ENCODE measurements at places on chromosomes 16 and 17.

DNA sequence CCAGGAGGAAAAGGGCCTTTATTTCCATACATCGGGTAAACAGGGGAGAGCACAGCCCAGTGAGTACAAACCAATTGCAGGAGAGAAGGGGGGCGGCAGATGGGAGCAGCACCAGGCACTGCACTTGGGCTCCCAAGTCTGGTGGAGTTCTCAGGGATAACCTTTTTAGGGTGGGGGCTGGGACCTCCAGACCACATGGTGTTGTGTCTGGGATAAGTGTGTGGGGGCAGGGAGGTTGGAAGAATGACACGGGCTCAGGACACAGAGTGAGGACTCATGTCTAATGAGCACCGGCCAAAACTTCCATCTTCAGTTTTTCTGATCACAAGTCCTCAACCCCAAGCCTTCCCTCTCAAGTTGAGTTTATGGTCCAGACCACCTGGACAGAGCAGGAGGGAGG is 30.6 kb downstream of the PIPOX start:
- DNase-seq: no peak

GRCh38 chr16:2466667-2467527 is 4.2 kb upstream of the NTN3 start:
- no peak for DNase-seq

GRCh38 chr17:71337938-71338337 is 782.9 kb upstream of the SOX9 start:
- DNase-seq: no peak

DNA sequence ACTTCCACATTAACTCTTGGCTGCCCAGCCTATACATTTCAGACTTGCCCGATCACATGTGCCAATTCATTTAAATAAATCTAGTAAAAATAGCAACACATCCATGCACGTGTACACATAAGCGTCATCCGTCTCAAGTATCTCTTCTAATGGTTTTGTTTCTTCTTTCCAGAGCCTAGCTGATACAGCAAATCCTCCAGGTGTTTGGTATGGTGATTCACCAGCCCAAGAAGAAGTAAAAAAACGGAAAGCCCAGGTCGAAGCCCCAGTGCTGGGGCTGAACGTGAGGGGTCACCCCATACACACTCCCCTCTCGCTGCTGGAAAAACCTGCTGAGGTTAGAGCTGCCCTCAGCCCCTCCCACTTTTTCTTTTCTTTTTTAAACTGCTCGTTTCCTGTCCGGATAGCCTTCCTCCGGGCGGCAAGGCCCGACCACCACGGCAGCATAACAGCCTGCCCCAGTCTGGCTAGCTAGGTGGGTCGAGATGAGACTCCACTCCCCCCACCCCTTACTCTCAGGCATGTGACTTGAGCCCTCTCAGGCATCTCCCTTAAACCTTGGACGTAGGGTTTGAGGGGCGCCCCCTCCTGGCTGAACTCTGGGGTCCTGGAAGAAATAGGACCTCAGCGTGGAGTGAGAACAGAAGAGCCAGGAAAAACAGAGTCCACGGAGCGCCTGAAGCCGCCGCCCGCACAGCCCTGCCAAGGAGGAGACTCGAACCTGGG is 13.9 kb upstream of the OR1F1 start:
- no peak for DNase-seq

GRCh38 chr16:89096768-89097391 is 3.2 kb downstream of the ACSF3 start:
- DNase-seq: no peak

DNA sequence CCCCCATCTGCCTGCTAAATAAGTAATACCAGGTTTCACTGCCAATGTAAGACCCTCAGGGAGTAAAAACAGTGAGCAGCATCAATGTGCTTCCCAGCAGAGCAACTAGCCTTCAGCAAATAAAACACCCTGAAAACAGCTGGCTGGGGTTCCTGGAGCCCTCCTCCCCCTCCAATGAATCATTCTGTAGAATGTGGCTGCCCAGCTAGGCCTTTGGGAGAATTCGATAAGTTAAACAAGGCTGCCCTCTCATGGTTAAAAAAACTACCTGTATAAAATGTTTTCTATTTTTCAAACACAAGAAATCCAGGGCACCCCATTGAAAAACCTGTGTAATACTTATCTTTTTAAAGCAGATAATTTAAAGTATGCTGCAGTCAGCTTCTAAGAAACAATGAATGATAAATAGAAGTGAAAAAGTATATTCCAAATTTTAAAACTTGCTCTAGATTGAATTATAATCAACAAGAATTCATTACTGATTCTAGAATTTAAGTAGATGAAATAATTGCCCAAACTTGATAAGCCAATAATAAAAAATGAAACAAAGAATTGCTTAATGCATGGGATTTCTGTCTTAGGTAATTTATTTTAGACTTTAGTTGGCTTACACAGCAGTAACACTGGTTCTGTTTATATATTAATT is 9.4 kb upstream of the TOM1L1 start:
- peak; percentile 57 for DNase-seq

- peak; percentile 10 for DNase-seq
These were observed 6.7 kb downstream of the SHMT1 start for GRCh38 chr17:18356624-18357023.

DNA sequence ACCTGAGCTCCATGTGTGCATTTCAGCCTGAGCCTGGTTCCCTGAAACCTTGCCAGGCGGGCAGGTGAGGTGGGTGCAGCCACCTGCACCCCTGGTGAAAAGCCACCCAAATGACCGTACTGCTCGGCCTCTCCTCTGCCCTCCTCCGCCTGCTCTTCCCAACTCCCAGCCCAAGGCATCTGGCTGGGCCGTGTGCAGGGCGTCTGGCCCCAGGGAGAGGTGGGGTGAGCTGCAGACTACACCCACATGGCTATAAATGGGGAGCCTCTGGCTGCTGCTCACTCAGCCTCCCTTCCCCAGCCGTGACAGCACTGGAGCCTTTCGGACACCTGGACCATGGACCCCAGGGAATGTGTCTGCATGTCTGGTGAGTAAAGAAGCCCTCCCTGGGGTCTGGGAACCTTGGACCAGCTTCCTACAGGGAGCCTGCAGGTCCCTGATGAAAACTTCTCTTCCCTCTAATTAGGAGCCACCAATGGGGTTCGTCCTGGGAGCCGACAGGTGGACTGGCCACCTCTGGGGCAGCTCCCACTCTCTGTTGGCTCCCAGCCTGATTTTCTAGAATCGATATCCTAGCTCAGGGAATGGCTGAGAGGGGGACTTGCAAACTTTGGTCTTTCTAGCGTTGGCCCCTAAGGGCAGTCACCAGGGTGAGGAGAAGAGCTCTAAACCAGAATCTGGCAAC is at the start of gene MT4:
Gene MT4, plus strand, starts transcription at position 281 of the 685 bp plus-strand sequence. Its CDS starts 56 bp downstream, at position 337.
- no peak for DNase-seq

- no peak for DNase-seq
These were observed 5.5 kb downstream of the KDM8 start for GRCh38 chr16:27208796-27209195.

- no peak for DNase-seq
These were observed 30.3 kb upstream of the VAT1L start for GRCh38 chr16:77758046-77758445.

GRCh38 chr16:49716339-49716934 is 139.5 kb downstream of the ZNF423 start:
- no peak for DNase-seq

DNA sequence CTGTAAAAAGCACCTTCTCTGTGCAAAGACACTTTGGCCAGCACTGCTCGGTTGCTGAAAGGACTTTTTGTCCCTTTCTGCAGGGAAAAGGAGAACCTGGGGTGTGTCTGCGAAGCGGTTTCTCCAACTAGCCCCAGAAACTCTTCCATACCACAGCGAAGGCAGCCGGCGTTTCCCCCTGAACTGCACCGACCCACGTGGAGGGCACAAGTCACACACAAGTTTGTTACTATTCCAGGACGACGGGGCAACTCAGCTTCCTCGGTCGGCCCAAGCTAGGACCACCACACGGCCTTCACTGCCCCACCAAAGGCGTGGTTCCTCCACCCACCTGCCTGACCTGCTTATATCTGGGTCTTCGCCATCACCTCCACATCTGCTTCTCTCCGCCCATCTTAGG is 1.9 kb downstream of the RTN4RL1 start:
- DNase-seq: no peak

GRCh38 chr16:1982013-1982433 is 754 bp upstream of the NOXO1 start:
- no peak for DNase-seq

- DNase-seq: no peak
These were observed 432.3 kb downstream of the XYLT1 start for GRCh38 chr16:17038415-17038814.

- DNase-seq: peak; percentile 30
These were observed 60.1 kb downstream of the CYLD start for GRCh38 chr16:50802000-50802399.

DNA sequence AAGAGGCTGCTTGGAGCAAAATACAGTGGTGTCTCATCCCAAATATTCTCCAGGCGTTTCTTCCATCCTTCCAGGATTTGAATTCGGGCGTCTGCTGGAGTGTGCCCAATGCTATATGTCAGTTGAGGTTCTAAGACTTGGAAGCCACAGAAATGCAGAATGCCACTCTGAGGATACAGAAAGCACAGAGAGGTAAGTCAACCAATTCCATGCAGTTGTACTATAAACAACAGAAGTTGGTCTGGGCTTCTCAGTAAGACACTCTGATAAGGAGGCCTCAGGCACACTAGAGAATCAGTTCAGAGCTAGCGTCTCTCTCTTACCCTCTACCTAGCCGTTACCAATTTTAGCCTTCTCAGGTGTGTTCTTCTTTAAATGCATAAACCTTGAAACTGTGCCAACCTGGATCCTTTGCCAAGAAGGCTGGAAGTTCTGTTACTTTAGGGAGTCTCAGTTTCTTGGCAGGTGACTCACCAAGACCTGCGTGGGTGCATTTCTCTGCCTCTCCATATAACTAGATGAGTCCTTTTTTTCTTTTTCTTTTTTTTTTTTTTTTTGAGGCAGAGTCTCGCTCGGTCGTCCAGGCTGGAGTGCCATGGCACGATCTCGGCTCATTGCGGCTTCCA is 15.1 kb downstream of the NQO1 start:
- DNase-seq: peak; percentile 56

DNA sequence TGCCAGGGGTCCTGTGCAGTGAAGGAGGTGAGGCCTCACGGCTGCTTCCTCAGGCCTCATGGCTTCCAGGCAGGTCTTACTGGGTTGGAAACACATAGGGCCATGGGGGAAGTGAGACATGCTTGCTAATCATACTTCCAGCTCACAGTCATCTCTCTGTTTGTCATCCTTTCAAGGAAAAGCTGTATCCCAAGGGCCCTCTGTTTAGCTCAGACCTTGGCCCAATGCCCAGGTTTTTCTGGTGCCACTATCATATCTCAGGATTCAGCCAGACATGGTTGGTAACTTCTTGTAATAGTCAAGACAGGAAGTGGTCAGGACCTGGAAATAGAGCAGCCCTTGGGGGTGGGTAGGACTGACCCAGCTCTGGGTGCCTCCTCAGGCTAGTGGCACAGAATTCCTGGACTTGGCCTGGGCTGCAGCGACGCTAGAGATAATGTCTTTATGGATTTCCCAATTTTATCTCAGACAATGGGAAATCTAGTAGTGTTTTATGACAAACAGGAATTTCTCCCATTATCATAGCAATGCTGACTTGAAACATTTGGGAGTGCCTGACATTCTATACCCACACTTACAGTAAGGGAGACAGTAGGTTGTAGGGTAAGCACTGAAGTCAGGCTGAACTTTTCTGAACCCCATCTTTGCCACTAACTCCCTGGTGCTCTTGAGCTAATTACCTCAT is 13.5 kb upstream of the ITGB3 start:
- peak; percentile 83 for DNase-seq

DNA sequence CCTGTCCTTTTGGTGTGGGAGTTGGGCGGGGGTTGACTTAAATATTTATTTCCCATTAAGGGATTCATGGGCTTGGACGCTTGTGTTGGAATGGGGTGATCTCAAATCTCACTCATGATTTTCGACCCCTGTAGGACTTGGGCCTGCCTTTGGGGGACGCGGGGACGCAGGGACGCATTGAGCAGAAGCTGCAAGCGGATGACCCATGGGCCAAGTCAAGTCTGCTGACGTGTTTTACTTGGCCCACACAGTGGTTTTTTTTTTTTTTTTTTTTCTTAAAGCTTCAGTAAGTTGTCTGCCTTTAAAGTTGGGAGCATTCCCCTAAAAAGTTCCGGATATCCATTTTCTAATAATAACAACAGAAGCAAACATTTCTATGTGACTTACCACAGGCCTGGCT is 28.9 kb downstream of the CMIP start:
- no peak for DNase-seq

DNA sequence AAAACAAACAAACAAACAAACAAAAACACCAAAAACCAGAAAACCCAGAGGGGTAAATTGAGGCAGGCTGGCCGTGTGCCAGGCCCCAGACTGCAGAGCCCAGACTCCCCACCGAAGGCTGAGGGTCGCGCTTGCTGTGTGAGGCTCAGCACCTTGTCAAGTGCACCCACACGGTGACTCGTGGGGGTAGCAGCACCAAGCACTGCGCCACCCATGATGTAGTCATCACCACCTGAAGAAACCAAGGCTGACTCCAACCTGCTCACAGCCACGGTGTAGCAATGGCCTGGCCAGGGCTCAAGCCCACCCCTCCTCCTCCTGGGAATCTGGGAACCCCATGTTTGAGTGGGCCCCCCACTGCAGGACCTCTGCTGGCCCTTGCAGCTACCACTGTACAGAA is 11.9 kb downstream of the MCRIP1 start:
- DNase-seq: no peak

GRCh38 chr17:489758-490329 is 137.2 kb upstream of the RPH3AL start:
- DNase-seq: no peak

DNA sequence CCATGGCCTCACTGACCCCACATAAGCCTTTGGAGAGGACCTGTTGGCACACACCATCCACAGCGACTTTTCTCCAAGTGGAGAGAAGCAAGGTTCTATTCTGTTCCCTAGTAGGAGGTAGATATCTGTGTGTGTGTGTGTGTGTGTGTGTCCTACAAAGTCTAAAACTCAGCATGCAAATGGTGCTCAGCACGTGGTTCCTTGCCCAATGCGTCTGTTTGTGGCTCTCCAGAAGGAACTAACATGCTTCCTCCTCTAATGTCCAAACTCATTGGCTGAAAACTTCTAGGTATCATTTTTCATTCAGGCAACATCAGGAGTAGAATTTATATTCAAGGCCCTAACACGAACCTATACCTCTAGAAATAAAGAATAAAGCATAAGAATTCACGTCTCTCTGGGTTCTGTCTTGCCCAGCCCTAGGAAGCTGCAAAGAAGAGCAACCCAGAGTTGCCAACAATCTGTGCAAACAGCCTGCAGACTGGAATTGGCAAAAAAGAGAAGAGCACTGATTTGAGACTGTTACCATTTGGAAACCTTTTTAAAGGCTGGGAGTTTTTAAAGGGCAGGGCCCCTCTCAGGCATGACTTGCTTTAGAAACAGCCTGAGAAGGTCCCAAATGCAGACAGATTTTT is 25.5 kb downstream of the MAP3K14 start:
- no peak for DNase-seq
